Left cardiac atrium (tissue), 4 donors: ENCODE measurements at places on chromosomes 12 and 14. TPM values are rescaled to one million over a fixed set of nuclear protein-coding genes. Genes with fewer than 3 reads are reported as not detected.

- peak; percentile 86 for DNase-seq
Observed at GRCh38 chr14:105484069-105484996, 2.4 kb upstream of the CRIP1 start.

DNA sequence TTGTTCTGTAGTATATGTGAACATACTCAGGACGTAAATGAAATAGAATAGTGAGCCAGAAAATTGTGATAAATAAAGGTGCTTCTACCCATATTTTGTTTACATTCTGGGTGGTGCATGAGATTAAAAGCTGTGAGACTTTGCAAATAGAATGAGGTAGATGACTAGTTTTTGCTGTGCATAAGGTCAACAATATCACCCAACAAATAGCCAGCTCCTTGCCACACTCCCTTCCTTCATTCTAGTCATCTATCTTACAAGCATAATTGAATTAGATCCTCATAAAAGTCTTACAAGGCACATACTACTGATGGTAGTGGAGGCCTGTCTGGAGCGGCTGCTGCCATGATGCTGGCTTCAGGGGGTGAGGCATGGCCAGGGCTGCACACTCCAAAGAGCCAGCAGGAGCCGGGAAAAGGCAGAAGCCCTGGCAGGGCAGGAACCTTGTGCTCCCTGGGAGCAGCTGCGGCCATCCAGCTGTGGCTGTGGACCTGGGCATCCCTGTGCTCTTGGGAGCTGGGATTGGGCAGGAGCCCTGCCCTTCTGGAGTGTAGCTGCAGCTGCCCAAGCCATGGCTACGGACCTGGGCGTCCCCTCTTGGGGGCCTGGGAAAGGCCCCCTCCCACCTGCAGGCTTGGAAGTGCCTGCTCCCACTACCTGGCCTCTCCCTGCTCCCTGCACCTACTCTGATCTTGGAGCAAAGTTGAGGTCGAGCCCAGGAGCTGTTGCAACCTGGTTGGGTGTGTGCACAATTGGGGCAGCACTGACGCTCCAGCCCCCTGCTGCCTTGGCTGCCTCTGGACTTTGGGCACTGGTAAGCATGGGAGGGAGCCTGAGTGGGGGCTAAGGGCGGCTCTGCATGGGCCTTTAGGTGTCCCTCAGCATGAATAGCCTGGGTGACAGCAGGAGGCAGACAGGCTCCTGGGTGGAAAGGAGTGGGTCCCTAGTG lies 112.8 kb downstream of the DACT1 start:
- no peak for DNase-seq

DNA sequence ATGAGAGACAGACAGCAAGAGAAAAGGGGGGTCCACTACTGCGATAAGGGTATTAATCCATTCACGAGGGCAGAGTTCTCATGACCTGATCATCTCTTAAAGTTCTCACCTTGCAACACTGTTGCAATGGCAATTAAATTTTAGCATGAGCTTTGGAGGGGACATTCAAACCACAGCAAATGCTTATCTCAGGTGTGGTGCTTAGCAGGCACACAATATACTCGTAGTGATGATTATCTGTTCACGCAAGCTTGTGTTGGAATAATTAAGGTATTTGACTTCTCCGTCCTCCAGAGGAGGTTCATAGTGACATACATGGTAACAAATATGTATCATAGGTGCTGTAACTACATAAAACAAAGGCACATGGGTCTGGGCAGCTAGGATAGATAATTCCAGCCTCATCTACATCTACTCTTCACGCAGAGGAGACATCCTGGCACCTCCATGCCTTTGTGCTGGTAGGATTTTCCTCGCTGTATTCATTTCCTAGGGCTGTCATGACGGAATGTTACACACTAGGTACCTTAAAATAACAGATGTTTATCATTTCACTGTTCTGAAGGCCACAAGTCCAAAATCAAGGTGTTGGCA lies 221.2 kb downstream of the RBM19 start:
- no peak for DNase-seq

DNA sequence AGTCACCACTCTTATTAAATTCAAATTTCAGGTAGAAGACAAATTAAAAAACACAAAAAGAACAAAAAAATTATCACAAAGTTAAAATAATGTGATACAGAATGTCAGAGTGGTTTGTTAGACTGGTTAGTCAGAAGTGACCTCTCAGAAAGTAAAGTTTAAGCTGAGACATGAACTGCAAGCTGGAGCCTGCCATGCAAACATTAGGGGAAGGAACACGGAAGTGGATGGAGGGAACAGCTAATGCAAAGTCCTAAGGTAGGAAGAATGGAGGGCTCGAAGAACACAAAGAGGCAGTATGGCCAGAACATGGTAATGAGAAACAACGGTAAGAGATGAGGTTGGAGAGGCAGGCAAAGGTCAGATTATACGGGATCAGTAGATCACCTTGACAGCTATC lies 41.7 kb downstream of the WDHD1 start:
- DNase-seq = no peak

EXOC5 gene
- total RNA-seq = 56.5 TPM

DNA sequence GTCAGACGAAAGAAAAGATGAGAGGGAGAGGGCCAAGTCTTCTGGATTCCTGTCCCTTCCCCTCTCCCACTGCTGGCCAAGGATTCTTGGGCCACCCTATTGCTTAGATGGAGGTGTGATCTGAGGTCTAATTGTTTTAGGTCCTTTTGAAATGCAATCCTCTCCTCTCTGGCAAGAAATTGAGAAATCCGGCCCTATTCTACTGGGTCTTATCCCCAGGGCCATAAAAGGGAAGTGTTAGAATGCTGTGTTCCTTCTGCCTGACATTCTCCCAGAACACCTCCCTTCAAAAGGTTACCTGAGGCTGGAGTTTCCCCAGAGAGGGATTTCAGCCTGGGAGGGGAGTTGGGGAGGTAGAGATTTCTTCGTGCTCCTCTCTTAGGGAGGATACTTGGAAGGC lies 4.4 kb downstream of the WNT5B start:
- DNase-seq = no peak

DNA sequence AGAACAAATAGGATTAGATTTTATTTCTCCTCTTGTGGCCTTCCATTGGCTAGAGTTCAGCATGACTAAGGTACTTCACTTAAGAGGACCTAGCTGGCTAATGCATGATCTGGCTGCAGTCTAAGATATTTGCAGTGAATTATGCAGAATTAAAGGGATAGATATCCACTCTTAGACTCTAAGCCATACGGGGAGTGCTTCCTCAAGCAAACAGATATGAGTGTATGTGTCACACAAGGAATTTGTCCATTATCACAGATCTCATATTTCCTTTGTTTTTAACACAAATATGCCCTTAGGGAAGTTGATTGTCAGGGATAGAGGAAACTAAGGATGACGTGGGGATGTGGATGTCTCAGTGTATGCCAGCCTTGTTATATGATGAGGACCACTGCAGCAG lies 88.1 kb upstream of the DHRS4 start:
- no peak for DNase-seq
